Esophagus squamous epithelium (tissue), 5 donors: ENCODE measurements at places on chromosomes 4 and X.

DNA sequence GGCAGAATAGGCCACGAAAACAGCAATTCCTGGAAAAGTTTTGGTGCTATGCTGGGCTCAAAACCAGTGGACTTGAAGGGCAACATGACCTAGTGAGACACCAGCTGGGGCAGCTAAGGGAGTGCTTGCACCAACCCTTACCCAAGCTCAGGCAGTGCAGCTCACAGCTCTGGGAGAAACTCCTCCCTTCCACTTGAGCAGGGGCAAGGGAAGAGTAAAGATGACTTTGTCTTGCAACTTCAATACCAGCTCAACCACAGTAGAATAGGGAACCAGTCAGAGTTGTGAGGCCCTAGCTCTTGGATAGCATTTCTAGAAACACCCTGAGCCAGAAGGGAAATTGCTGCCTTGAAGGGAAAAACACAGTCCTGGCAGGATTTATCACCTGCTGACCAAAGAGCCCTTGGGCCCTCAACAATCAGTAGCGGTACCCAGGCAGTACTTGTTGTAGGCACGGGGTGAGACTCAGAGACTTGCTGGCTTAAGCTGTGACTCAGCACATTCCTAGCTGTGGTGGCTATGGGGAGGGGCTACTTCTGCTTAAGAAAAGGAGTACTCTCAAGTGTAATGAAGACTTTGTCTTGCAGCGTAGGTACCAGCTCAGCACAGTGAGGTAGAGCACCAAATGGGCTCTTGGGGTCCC is 19.7 kb upstream of the ABCG2 start:
- DNase-seq, result no peak

DNA sequence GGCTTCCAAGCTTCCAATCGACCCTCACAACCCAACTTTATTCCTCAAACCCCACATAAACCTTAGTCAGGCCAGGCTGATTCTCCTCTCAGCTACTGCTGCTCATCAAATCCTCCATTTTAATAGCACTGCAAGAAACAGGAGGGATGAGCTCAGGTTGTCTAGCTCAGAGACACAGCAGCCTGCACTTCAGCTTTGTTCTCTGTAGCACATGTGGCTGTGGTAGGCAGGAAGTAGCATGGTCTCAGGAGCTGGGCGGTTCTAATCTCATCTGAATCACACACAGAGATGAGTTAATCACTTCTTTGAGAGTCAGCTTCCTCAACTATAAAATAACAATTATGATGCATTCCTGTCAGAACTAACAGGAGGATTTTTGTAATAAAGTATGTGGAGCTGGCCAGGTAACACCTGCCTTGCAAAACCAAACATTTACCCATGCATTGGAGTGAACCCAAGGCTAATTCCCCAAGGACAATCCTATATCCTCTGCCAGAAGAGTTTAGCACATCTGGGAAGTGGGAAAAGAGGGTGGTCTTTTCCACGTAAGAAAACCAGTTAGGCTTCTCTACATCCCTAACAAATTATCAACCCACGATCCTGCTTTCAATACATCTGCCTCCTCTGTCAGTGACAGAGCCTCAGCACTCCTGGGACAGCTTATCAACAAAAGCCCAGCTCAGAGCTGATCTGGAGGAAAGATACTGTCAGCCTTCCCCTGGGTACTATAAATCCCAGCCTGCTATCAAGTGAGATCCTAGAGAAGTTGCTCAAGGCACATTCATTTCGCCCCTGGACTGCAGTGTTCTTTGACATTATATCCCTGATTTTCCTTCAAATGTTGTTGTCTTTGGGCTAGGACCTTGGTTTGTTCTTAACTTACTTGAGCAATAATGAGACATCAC is 32.8 kb downstream of the ELOVL6 start:
- no peak for DNase-seq

DNA sequence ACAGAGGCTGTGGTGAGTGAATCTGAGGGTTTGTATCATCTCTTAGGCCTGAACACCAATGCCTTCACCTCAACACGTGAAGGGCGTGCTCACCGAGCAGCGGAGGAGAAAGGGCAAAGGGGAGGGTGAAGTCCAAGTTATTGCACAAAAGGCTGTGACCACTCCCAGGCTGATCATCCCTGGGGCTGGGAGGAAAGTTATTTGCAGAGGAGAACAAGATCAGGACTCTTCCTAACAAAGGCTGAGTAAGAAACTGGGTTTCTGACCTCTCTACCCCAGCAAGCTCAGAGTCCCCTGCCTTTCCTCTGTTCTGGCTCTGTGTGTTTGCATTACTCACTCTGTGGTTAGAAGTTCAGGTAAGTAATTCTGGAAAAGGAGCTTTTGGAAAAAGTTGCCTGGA is 366.3 kb upstream of the CXorf51A start:
- no peak for DNase-seq

DNA sequence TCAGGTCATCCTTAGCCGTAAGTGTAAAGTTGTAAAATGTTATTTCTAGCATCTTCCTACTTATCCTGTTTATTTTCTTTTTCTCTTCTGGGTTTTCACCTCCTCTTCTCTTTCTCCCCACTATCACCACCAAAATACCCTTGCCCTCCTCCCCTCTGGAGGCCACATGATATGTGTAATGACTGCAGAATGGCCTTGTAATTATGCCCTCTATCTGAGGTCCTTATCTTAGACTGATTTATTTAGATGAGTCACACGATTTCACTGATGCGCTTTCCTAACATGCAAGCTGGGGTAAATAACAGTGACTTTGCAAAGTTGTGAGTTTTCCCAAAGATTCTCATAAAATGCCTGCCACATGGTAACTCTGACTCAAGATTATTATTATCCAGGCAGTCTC is 231.8 kb upstream of the GPRIN3 start:
- DNase-seq, result no peak

- DNase-seq, result no peak
These were observed 8.6 kb downstream of the F9 start for GRCh38 chrX:139538907-139539790.

- no peak for DNase-seq
These were observed 77.5 kb downstream of the RLIM start for GRCh38 chrX:74536832-74537371.

DNA sequence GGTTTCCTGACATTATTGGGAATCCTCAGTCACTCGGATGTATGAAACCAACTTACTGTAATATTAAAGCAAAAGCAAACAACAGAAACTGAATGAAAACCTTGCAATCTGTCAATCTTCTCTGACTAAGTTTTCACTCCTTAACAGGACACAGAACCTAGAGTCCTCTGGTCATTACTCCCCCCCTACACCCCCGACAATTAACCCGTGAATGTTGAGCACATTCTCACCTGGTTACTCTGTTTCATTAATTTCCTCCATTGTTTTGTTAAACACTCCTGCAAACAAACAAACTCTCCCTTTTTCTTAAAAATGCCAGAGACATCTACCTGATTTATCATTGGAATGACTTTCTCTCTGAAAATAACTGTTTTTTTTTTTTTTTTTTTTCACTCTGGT is 469.0 kb upstream of the PRKX start:
- DNase-seq, result no peak

DNA sequence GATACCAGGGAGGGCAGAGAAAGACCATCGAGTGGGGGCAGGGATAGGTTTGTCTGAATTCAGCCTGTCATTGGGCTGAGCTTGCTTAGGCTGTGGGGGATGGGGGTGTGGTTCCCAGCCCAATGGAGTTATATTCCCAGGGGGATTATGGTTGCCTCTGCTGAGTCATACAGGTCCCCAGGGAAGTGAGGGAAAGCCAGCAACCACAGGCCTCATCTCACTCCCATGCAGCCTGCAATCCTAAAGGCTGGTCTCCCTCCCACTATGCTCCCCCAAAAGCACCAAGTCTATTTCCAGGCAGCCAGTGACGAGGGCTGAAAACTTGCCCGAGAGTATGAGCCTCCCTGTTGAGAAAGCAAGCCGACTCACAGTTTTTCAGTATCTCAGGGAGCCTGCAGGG is 39.3 kb downstream of the AFM start:
- DNase-seq, result no peak

GRCh38 chr4:54726907-54727306 is 69.2 kb downstream of the KIT start:
- no peak for DNase-seq

- DNase-seq, result no peak
These were observed 30.3 kb upstream of the UTP14A start for GRCh38 chrX:129875669-129876068.

DNA sequence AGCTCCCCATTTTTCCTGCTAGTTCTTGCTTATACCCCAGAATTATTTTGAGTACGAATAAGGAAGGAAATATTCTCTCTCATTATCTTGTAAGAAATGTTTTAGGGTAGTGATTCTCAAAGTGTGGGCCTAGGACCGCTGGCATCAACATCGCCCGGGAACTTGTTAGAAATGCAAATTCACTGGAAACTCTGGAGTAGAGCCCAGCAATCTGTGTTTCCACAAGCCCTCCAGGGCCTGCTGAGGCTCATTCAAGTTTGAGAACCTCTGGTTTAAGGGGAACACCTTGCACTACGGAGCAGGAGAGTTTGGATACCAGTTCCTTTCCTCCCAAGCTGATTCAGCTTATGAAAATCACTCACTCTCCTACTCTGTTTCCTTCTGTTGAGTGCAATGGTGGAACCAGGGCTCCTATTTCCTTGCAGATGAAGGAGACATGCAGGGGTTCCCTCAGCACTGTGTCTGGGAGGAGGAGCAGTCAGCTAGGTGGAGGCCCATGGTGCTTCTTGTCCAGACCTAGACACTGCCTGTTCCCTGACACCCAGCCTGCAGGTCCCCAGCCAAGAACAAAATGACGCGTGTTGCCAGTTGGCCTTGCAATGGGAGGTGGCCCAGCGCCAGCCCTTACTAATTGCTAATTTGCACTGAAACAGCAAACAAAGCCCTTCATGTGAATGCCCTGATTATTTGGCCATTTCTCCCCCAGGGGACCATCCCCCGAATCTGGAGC is 68.5 kb downstream of the CYTL1 start:
- DNase-seq, result no peak

GRCh38 chr4:189187531-189188052 is 753.1 kb upstream of the FRG1 start:
- no peak for DNase-seq

DNA sequence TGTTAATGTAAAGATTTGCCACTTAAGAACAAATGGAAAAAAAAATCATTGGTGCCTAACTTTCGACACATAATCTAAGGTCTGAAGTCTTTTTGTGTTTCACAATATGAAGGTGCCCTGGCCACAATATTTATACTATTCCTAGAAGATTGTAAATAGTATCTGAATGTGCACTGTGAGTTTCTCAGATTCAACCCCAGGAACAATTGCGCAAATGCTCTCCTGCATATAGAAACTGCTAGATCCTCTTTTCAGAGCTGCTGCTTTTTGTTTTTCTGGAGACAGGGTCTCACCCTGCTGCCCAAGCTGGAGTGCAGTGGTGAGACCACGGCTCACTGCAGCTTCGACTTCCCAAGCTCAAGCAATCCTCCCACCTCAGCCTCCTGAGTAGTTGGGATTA is 480.1 kb upstream of the FTHL17 start:
- DNase-seq, result no peak

DNA sequence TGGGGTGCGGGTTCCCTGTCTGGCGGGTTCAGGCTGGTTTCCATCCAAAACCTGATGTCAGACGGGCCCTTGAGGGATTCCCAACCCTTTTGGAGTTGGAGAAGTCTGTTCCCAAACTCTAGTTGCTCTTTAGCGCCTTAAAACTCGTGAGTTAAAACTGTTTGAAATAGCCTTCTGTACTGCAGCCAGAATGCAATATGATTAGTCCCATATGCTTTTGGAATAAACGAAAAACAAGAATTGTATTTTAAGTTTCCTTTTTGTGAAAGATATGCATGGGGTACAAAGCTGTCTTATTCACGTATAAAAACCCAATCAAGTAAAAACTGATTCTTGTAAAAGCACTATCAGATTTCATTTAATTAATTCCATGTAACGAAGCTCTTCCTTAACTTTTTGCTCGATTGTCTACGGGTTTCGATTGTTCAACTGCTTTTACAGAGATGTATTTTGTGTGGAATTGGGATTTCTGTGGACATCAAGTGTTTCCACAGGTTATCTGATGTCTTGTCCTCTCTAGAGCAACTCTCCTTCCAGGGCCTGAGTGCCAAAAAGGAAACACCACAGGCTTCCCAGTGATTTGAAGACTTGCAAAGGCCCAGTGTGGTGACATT is 49.5 kb downstream of the CLDN34 start:
- no peak for DNase-seq

DNA sequence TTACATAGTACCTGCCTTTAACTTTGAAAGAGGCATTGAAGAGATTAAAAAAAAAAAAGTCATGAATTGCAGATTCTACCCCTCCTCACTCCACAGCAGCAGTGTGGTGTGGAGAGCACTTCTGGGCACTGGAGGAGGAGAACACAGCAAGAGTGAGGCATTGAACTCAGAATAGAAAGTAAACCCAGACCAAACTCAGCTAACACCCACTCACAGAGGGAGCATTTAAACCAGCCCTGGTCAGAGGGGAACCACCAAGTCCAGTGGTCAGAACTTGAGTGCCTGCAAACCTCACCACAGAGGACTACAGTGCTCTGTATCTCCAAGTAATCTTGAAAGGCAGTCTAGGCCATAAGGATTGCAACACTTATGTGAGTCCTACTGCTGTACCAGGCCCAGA is 15.6 kb upstream of the UGT2A1 start:
- no peak for DNase-seq

GRCh38 chr4:182700362-182701160 is 216.6 kb downstream of the DCTD start:
- no peak for DNase-seq

DNA sequence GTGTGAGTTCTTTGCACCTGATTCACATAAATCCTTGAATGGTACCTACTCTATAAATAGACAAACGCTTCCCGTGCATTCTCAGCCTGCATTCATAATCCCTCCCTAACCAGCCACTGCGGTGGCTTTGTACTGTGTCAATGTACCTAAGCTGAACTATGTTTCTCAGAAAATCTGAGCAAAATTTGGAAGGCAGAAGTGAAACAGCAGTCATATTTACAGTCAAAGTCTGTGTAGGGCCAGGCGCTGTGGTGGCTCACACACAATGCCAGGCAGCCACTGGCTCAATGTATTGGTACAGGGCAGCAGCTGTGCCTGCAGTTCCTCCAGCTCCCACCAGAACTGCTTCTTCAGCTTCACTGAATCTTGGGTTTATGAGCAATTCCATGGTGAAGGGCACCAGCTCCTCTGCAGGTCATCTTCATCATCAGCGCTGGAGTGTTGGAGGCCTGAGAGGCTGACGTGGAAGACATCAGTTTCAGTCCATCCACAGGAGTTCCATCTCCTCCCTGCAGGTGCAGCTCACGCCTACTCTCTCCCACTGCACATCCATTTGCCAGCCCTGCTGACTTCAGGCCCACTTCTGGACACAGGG is 32.3 kb upstream of the IRF2 start:
- peak; percentile 14 for DNase-seq

DNA sequence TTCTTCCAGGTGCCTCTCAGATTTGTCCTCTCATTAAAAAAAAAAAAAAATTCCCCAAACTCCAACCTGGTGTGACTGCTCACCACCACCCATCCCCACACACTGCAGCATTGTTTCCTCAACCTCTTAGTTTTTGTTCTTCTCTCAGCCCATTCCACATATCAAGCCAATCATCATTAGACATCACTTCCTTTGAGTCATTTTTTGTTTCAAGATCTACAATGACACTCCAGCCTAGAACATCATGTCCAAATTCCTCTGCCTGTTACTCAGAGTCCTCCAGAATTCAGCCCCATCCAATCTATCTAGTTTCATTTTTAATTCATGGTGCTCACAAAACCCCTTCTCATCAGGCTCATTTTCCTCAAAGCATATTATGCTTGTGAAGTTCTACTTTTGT is 262.5 kb upstream of the TEX13A start:
- no peak for DNase-seq
